ENCODE measurements at places on chromosomes 16 and 17. TPM values are rescaled to one million over a fixed set of nuclear protein-coding genes. Genes with fewer than 3 reads are reported as not detected.

The SLC5A11 gene
- polyA plus RNA-seq, result 5.8 TPM

The TBC1D3B gene
- 8.0 TPM for polyA plus RNA-seq

The C17orf78 gene
- polyA plus RNA-seq, result 0.10 TPM

The NPB gene
- polyA plus RNA-seq, result 0.76 TPM

The CACNG3 gene
- not detected for polyA plus RNA-seq

The MAFG gene
- polyA plus RNA-seq, result 14.9 TPM

The CDRT15 gene
- polyA plus RNA-seq, result 0.61 TPM

GRCh38 chr17:61468263-61468907 lies 16.2 kb downstream of the TBX4 start:
- no peak for DNase-seq

DNA sequence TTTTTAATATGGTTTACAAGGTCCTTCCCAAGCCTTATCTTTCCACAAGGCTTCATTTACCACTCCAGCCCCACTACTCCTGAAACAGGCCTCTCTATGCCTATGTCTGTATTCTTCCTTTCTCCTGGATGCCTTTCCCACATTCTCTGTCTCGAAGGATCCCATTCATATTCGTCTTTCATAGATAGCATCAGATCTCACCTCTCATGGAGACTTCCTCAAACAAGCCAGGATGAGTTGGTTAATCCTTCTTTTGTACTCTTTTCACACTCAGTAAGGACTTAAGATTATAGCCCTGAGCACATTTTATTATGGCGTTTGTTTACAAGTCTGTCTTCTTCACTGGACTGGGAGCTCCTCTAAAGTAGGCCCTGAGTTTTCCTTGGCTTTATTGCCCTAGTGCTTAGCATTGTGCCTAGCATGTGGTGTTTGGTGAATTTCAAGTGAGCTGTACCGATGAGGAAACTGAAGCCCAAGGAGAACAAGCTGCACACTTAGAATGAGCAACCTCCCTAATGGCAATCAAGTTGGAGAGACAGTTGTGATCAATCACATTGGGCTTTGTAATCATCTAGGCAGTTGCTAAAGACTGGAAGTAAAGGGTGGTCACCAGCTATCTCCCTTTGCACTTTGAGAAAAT lies 10.0 kb upstream of the TBX4 start:
- DNase-seq, result no peak

DNA sequence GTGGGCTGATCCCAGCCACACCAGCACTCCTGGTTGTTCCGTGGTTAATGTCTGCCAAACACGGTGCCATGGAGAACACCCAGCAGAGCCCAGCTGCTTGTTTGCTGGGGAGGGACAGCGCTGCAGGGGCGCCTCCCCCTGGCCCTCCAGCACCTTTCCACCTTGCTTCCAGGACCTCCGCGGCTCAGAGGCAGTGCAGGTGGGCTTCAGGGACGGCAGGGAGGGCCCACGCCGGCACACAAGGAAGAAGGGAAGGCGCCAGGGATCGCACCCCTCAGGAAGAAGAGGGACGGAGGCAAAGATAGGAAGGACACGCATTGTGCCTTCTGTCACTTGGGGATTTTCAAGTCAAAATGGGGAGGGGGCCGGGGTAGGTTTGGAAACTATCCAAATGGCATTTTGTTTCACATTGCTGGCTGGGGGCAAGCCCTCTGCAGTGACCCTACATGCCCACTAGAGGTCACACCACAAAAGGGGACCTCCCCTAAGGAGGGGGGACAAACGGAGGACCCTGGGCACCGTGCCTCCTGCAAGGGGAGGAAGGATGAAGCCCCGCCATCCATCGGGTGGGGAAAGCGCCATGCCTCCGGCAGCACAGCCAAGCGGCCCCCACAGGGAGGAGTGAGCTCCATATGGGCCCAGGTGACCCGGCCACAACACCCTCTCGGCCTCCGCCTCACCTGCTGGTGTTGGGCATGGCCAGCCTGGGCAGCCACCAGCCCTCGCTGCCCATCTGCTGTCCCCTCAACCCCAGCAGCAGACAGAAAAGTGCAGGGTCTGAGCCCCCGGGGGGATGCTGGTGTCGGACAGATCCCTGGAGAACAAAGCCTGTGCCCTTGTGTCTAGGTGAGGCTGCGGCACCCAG lies 7.5 kb upstream of the C16orf95 start:
- DNase-seq, result no peak

- DNase-seq, result no peak
Observed at GRCh38 chr17:60230358-60230757, 80.6 kb downstream of the CA4 start.

GRCh38 chr16:3879887-3880564 lies 487 bp downstream of the CREBBP start:
- DNase-seq, result peak; percentile 74

DNA sequence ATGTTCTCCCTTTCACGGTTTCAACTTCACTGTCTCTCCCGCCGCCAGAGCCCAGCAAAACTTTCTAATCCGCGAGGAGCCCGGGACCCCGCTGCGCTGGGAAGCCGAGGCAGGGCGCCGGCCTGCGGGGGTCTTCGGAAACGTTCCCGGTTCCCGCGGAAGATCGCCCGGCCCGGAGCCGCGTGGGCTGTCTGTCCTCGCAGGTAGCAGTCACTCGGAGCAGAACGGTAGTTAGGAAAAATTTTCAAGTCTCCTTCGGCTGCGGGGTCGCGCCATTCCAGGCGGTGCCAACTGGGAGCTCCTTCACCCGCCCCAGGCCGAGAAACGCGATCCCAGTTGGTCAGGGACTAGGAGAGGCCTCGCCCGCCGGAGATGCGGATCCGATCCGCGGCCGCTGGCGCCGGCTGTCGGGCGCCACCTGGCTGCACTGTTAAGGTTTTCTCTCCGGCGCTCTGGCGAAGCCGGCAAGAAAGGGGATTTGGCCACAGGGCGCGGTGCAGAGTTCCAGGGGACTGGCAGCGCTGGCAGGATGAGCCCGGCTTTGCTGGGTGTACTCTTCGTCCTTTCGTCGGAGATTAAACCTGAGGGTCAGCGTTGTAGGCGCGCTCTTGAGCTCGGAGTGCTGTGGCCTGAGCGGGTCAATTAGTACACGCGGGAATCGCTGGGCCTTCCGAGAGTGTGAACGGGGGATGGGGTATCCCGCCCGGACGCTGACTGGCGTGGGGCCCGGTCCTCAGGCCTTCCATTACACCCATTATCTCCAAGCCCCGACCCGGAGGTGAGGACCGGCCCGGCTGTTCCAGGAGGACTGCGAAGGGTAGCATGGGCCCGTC lies 135.4 kb downstream of the KCNJ12 start:
- DNase-seq, result peak; percentile 87

DNA sequence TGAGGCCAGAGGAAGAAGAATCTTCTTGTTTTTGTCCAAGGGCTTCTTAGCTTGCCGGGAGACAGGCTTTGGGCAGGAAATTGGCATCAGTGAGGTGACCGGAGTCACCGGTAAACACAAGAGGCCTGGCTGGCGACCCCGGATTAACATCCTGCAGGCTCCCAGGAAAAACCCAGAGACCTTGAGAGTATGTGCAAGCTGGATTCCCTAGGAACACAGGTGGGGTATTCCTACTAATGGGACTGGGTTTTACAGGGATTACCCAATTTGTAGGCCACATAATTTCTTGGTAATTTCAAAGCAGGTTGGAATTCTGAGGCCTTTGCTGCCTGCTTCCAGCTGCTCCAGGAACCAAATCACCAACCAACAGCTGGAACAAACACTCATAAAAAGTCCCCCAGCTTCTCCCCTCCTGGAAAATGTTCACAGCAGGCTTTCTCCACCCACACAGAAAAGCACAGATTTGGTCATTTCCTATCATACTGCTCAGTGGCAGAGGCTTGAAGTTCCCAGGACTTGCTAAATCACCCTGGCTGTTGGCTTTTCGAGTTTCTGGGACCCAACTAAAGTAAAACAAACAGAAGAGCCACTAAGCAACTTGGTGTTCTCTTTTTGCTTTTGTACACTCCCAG lies 258.8 kb downstream of the IRF8 start:
- DNase-seq, result peak; percentile 54

DNA sequence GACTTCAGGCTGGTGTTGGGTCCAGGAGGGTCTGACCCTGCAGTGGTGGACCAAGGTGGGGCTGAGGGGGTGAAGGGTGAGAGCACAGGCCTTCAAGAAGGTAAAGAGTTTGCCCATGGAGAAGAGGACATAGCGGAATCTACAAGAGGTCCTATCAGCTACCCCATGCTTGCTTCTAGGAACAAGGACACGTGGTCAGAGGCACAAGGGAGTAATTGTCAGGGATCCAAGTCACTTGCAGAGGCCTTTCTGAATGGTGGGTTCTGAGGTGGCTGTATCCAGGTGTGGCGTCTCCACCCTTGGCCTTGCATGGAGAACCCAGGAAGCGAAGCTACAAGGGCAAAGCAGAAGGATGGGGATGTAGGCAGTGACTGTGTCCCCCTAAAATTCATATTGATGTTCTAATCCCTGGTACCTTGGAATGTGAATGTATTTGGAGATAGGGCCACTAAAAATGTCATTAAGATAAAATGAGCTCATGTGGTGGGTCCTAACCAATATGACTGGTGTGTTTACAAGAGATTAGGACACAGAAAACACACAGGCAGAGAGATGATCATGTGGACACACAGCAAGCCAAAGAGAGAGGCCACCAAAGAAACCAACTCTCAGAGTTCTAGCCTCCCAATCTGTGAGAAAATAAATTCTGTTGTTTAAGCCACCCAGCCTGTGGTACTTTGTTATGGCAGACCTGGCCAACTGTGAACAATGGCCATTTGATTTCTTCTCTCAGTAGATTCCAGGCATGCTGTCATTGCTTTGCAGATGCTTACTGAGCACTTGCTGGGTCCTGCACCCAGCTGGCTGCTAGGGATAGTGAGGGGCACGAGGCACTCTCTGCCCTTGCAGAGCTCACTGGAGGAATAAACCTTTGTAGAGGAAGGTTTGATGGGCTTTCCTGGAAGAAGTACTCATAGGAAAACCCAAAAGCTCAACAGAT lies 75.8 kb downstream of the UTP18 start:
- DNase-seq, result no peak

DNA sequence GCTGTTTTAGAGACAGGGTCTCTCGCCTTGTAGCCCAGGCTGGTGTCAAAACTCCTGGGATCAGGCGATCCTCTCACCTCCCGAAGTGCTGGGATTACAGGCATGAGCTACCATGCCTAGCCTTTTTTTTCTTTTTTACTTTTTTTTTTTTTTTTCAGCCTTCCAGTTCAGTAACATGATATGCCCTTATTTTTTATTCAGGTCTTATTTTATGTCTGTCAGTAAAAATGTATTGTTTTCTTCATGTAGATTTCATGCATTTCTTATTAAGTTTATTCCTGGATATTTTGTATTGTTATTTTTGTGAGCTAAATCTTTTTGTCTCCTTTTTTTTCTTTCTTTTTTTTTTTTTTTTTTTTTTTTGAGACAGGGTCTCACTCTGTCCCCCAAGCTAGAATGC lies 2.7 kb upstream of the FOXN1 start:
- no peak for DNase-seq

GRCh38 chr16:83231729-83232128 lies 576.0 kb upstream of the HSBP1 start:
- DNase-seq, result no peak

DNA sequence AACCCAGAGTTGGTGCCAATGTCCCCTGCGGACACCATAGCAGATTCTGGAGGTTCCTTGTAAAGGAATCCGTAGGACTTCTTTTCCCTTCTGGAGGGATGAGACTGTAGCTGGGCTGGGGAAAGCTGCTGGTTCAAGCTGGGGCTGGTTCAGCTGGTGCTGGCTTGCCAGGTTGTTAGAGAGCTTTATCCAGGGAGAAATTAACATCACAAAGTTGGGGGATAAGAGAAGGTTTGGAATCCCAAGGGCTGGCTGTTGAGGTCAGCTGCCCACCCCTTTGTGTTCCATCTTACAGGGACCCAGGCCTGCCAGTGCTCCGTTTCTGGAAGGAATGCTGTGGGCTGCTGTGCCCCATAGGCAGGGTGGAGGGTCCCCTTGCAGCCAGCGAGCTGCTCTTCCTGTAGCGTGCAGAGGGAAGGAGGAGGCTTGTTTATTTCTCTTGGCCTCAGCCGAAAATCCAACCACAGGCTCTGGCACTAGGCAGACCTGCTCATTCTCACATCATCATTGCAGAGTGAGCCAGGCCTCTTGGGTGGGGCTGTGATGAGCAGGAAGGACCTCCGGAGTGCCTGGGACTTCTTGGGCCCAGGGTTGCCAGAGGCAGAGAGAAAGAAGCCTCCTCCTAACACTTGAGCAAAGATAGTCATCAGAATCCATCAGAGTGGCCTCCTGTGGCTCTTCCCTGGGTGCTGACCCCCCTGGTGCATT lies 251.1 kb downstream of the SEC14L1 start:
- no peak for DNase-seq

GRCh38 chr16:8168016-8168415 lies 422.3 kb downstream of the TMEM114 start:
- no peak for DNase-seq

DNA sequence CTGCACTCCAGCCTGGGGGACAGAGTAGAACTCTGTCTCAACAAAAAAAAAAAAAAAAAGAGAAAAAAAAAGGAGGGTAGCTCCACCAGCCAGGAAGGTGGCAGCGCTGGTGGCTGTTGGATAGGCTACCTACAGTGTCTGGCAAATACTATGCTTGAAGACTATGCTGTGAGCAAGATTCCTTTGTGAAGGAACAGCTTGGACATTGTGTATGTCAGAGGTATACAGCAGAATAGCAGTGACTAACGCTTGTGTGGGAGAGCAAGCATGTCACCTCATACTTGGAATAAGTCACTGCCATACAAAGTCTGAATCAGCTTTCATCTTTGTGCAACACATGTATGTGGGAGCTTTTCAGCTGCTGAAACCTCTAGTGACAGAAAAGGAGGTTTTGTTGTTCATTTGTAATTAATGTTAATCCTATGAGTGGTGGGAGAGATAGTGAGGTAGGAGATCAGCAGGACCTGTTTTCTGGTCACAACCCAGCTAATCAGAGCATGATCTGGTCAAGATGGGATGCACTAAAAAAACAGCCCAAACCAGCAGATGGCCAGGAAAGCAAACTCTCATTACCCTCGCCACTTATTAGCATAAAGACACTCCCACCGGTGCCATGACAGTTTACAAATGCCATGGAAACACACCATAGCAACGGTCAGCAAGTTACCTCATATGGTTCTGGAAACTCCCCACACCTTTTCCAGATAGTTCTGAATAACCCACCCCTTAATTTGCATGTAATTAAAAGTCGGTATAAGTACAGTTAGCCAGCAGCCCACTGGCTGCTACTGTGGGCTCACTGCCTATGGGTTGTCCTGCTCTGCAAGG lies 6.8 kb upstream of the ITGAD start:
- DNase-seq, result peak; percentile 20

GRCh38 chr17:40290629-40291280 lies 3.1 kb downstream of the CDC6 start:
- no peak for DNase-seq

GRCh38 chr17:8941520-8941919 lies 24.0 kb downstream of the PIK3R5 start:
- DNase-seq, result no peak

GRCh38 chr16:30844671-30845449 lies 49.0 kb downstream of the BCL7C start:
- peak; percentile 81 for DNase-seq

DNA sequence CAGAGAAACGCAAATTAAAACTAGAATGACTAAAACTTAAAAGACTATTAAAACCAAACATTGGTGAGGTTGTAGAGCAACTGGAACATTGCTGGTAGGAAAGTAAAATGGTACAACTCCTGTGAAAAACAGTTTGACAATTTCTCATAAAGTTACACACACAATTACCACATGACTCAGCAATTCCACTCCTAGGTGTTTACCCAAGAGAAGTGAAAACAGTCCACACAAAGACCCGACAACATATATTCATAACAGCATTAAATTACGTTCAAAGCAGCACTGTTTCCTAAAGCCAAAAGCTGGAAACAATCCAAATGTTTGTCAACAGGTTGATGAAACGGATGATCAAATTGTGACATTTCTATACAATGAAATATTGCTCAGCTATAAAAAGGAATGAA lies 26.5 kb upstream of the ALOX12 start:
- no peak for DNase-seq

Measured in renal pelvis (tissue), 12 donors.